NAMALWA (cell line): ENCODE measurements at places on chromosomes 1 and 21.

DNA sequence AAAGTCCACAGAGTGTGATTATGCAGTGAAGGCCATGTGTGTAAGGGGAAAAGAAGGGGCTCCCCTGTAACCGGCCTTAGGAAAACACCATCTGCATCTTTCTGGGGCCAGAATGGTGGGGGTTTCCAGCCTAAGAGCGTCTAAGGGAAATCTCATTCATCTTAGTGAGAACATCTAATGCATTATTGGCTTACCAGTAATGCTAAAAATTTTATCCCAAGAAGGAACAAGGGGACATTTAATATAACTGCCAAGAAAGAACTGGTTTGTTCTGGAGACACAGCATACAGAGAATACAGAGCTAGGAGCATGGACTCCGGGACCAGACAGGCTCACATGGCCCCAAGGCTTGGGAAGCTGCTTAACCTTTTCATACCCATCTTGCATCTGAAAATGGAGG is 58.3 kb upstream of the DSCAM start:
- no peak for DNase-seq

GRCh38 chr1:229221106-229222019 is 49.5 kb upstream of the RAB4A start:
- DNase-seq: no peak

DNA sequence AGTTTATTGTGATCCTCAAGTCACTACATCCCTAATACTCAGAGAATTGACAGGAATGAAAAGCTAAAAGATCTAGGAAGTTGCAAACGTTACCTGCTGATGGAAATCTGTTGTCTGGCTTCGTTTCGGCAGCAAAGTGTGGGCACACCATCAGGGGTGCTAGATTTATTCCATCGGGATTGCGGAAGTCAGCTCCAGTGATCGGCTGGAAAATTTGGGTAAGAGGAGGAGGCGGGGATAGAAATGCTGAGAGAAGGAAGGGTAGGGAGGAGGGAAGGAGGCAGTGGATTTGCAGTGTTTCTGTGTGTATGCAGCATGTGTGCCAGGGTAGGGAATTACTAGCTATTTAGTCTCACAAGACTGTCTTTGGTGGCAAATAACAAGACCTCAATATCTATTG is at the start of gene CTSK:
Gene CTSK, minus strand, starts transcription at position 140 of the 400 bp plus-strand sequence. CDS start 1,455 bp downstream, outside the sequence.
- no peak for DNase-seq

DNA sequence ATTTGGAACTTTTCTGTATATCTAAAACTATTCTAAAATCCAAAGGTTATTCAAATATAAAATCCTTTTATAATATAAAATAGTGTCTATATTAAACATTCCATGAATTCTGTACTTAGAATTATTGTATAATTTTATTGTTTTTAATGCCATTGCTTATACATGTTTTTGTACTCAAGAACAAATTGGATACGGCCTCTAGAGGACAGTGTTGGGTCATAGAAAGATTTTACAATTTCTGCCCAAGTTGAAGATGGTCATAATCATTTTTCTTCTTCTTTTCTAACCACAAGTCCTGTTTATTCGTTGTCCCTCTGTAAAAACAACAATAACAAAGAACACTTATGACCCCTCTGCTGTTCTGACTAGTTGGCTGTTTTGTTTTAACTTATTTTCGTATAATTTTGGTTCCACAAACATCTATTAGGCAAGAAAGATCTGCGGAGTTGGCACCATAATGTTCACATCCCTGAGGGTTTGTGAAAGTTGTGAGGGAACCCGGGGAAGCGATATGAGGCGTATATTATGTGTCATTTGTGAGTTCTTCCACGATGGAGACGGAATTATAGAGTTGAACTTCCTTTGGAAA is 75.7 kb upstream of the KIF26B start:
- DNase-seq: peak; percentile 57

GRCh38 chr1:204872262-204872881 is 1.7 kb downstream of the NFASC start:
- DNase-seq: no peak

GRCh38 chr21:15682977-15683376 is 46.8 kb upstream of the USP25 start:
- no peak for DNase-seq
